ENCODE measurements at places on chromosomes 3 and 15.

GRCh38 chr3:122268257-122269024 lies 56.6 kb upstream of the CSTA start:
- no peak for DNase-seq

DNA sequence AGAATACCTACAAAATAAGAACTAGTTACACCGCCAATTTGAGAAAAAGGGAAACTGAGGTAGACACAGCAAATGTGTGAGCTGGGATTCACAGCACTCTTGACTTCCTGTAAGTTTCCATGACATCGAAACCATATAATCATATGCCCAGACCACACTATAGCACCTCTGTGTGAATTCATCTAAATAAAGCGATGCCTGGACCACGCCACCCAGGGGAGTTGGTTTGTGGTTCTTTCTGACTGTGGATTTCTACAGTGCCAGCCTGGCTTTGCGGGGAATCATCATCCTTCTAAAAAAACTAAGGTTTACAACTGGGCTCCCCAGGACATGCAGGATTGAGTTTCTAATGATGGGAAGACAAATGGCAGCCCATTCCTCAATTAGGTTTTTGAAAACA lies 23.5 kb upstream of the CA12 start:
- no peak for DNase-seq

DNA sequence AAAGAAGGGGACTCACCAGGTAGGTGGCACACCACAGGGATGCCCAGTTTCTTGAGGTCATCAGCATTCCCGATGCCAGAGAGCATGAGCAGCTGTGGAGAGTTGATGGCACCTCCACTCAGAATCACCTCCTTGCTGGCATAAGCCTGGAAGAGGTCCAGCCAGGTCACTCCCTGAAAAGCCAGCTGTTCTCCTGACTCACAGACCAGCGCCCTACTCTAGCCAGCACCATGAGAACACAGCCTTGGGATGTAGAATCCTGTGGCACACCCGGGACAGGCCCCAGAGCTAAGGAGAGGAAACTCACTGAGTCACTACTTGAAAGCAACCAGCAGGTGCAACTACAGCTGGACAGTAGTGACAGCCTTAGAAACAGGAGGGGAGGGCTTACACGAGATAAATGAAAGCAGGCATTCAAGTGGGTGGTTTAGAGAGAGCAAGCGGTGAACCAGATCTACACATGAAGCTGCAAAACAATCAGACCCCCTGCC lies 24.5 kb downstream of the CHDH start:
- no peak for DNase-seq

DNA sequence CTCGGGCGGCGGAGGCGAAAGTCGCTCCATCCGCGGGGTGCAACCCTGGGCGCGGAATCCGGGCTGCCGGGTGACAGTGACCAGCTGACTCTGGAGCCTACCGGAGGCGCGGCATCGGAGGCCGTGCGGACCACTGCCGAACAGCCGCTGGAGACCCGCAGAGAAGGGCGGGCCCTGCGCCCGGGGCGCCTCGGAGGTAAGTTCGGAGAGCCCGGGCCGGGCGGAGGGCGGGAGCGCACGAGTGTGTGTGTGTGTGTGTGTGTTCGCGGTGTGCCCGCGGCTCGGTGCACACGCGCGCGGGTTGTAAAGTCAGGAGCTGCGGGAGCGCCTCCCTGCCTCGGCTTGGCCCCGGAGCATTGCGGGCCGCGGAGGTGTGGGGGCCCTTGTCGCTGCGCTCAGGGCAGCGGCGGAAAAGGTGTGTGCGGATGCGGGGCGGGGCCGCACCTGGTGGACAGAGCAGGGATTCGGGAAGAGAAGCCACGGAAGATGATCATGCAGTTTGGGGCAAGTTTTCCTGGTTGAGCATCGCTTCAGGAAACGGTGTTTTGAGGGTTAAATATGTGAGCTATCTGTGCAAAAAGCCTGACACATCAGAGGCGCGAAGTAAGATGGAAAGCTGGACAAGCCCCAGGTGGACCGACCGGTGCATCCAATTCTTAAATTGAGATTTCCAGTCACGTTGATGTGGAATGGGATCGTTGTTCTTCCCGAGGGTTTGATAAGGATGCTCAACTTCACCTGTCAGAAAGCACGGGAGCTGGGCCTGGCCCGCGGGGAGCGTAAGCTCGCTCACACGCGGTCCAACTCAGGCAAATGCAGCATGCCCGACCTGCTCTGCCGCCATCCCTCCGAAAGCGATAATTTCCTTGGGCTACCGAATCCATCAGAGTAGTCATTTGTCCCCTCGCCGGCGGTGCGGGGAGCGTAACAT lies 474 bp downstream of the MINAR1 start:
- DNase-seq = no peak

- no peak for DNase-seq
Measured at GRCh38 chr3:48130321-48130904, 57.8 kb downstream of the CDC25A start.

DNA sequence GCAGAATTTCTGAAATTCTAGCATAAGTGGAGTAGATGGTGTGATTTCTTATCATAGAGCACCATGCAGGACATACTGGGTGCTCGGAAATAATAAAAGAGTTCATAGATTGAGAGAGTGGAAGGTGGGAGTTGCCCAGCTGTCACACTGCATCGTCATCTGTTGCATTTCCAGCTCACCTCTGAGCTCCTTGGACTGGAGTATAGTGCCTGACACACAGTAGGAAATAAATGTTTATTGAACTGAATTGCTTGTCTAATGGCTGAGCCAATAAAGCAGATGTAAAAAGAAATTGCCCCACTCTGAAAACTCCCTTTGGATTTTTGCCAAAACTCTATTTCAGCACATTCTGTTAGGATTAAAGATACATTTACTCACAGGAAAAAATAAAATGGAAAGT lies 108.9 kb upstream of the UBE2E1 start:
- no peak for DNase-seq

- DNase-seq = no peak
Measured at GRCh38 chr3:47164007-47164881, at the start of gene SETD2. Gene SETD2, minus strand, starts transcription at chr3:47164113. Its CDS starts 189 bp downstream, at chr3:47163924.

DNA sequence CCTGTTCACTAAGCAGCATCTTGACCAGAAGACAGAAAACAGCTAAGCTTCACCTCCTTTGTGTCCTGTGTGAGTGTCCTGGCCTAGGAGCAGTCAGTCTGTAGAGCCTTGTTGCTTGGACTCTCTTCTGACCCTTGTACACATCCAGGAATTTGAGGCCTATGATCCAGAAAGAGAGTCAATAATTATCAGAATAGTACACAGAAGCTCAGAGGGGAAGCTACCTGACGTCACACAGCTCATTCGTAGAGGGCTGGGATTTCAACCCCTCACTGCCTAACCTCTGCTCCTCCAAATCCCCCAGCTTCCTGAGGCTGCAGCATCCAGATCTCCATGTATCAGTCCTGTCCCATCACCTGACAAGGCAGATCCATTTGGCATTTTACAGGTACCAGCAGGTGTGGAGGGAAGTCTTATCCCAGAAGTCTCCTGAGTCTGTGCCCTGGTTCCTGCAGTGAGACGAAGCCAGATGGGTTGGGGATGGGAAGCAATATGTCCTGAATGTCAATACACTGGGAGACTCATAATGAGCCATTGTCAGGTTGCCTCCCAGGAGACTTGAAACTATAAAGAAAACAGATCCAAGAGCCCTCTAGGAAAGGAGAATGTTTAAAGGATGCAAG lies 203.1 kb downstream of the MINAR1 start:
- DNase-seq = no peak

- no peak for DNase-seq
Measured at GRCh38 chr3:18438586-18438985, 13.4 kb upstream of the SATB1 start.

- DNase-seq = no peak
Measured at GRCh38 chr3:40620151-40620550, 95.4 kb downstream of the ZNF621 start.

DNA sequence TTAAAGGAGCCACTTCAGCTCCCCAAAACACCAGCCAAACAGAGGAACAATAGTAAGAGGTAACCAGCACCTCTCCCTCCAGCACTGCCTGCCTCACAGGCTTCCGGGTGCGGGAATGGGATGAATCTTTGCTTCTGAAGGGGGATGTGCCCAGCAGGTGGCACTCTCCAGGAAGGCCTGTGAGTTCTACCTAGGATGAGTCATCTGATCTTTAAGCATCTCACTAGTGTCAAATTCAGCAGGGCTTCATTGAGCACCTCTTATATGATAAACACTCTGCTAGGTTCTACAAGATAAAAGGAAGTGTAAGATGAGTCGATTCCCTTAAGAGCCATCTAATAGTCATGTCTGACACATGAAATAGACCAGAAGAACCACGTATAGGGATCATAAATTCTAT lies 237.4 kb upstream of the UMPS start:
- DNase-seq = no peak

DNA sequence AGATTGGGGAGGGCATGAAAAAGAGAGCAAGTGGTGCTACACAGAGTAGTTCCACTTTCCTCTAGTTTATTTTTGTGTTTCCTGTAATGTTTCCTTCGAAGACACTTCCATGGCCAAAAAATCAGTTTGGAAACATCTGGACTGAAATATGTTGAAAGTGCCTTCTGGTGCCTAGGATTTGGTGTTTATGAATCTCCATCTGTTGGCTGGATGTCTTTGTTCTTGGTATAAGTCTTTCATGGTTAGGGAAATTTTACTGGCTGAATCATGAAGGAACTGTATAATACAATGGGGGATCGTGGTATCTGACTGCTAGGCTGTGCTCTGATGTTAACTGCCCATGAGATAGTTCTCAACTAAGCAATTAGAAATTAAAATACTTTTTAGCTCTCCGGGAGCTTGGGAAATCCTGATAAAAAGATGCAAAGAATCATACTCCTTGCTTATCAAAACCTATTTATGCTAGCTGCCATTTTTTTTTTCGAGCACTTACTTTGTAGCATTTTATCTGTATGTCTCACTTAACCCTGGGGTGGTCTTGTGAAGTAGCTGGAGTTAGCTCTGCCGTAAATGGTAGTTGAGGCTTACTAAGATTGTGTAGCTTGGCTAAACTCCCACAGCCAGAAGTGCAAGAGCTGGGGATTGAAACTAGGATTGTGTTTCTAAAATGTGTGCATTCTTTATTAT lies 21.9 kb downstream of the AKAP13 start:
- DNase-seq = no peak

- no peak for DNase-seq
Measured at GRCh38 chr3:78337801-78338211, 1297.9 kb downstream of the ROBO2 start.

GRCh38 chr3:144754076-144754783 lies 782.6 kb downstream of the DIPK2A start:
- no peak for DNase-seq

GRCh38 chr3:16260046-16260445 lies 4.7 kb downstream of the DPH3 start:
- no peak for DNase-seq
